ENCODE measurements at places on chromosomes 2 and 18.

- DNase-seq: no peak
Measured at GRCh38 chr18:79970419-79971133, 6.1 kb downstream of the HSBP1L1 start.

- DNase-seq: no peak
Measured at GRCh38 chr2:164220265-164220664, 401.0 kb downstream of the GRB14 start.

DNA sequence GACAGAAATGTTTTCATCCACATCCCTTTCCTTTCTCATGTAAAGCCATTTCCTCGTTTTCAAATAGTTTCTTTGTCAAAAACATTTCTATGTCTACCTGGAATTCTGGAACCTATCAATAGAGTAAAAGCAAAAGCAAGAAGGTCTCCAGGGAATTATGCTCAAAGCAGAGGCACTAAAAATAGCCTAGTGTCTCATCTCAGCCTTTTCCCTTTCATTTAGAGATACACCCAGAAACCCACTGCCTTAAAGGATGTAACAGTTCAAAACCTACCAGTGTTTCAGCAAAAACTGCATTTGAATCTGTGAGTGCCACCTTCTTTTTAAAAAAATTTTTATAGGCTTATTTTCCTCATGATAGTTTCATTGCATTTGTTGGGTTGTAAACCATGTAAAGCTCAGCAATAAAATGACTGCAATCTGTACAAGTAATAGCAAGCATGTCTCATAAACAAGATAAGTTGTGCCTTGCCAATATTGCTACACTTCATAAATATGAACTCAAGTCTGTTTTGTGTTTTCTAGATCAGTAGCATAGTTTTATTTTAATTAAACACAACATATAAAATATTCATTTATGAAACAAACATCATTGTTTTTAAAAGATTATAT, 927.3 kb upstream of the ACVR2A start:
- DNase-seq: no peak

DNA sequence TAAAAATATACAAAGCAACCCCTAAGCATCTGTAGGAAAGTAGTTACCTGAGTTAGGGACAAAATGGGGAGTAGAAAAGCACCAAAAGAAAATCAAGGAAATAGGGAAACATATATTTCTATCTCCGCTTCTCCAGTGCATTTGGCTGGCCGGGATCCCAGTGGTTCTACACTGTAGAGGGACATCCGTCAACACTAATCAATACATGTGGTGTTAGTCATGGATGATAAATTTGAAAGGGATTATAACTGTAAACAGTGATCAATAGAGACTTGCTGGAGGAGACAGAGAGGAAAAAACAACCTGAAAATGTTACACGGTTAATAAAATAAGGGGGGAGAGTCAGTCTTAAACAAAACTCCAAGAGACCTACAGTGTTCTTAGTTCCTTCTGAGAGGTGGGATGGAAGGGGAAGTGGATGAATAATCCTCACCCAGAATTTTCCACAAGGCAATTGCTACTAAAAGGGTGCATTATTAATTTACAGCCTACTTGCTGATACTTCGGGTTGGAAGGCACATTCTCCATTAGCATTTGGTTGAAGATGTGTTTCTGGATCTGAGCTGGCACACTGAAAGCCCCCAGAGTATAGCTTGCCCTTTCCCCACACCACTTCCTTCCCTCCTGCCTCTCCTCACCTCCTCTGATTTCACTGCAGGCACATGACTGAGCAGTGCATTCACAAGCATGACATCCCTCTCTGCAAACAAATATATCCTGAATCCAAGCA, 530.0 kb downstream of the BCL11A start:
- DNase-seq: no peak

GRCh38 chr2:43766006-43766405, 7.8 kb upstream of the DYNC2LI1 start:
- no peak for DNase-seq

Measured in left hindlimb (tissue), 1 donor.